ENCODE measurements at places on chromosomes 6 and 20.

DNA sequence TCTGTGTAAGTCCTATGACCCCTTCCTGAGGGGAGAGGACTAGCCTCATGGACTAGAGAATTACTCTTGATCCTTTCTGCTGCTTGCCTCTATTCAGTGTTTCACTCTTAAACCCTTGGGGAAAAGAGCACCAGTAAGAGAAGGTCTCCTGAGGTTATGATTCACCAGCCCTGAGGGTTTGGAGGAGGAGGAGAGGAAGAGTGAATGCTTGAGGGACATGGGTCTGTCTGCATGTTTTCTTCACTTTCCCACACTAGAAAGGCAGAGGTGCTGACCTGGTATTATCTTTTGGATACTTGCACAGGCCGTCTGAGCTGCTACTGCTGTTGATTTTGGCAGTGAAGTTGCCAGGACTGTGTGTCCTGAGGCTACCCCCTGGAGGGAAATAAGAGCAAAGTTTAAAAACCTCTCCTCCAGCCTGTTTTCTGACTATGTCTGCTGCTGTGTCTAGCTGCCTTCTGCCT is 78.3 kb downstream of the CD109 start:
- DNase-seq, result no peak

DNA sequence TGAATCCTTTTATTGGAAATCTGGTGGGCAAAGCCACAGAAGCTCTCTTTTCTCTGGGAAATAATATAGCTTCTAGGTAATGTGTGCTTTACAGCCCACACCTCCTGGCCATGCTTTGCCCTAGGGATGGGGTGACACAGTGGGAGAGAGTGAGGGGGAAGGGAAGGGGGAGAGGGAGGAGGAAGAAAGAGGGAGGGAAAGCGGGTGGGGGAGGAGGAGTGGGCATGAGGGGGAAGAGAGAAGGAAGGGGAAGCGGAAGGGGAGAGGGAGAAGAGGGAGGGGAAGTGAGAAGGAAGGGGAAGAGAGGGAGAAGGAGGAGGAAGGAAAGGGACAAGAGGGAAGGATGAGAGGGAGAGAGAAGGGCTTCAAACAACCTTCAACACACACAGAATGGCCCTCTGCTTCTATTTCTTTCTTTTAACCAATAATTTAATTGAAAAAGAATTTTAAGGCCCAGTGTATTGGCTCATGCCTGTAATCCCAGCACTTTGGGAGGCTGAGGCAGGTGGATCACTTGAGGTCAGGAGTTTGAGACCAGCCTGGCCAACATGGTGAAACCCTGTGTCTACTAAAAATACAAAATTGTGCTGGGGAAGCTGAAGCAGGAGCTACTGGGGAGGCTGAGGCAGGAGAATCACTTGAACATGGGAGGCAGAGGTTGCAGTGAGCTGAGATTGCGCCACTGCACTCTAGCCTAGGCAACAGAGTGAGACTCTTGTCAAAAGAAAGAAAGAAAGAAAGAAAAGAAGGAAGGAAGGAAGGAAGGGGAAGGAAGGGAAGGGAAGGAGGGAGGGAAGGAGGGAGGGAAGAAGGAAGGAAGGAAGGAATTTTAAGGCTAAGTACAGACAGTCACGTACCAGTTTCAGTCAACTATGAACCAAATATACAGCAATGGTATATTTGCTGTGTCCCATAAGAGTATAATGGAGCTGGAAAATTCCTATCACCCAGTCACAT is 75.2 kb downstream of the RSPH3 start:
- DNase-seq, result no peak

DNA sequence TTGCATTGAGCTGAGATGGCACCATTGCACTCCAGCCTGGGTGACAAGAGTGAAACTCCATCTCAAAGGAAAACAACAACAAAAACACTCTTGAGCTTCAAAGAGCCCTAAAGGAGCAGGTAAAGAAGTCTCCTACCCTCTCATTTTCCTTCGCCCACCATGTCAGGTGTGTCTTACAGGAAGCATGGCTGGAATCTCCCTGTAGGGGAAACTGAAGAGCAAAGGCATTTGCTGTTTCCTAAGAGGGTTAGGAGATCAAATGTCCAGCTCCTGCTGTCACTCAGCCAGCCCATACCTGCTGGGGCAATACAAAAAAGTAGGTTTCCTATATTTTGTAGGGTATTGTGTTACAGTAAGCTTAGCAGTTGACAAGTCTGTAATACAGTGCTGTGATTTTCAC is 43.3 kb downstream of the SPATA2 start:
- DNase-seq, result no peak

- DNase-seq, result no peak
These were observed 3.4 kb upstream of the JARID2 start for GRCh38 chr6:15242503-15242902.

DNA sequence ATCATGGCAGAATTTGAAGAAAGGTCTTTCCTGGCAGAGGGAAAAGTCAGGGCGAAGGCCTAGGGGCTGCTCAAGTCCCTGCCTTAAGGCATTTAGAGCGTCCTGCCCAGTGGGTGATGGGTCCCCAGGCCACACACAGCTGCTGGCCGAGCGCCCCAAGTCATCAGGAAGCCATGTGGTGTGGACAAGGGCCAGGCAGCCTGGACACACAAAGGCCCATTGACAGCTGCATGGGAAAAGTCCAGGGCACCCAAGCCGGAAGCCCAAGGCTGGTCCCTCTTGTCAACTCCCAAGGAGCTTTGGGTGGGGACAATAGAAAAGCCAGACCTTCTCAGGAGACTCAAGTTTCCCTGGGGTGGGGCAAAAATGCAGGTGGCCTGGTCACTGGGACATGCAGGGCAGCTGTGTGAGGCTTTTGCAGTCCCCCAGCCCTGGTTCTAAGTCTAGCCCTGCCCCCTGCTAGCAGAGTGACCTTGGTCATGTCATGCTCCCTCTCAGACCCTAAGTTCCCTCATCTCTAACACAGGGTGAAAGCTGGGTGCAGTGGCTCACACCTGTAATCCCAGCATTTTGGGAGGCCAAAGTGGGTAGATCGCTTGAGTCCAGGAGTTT is 44.3 kb upstream of the PTGIS start:
- no peak for DNase-seq

DNA sequence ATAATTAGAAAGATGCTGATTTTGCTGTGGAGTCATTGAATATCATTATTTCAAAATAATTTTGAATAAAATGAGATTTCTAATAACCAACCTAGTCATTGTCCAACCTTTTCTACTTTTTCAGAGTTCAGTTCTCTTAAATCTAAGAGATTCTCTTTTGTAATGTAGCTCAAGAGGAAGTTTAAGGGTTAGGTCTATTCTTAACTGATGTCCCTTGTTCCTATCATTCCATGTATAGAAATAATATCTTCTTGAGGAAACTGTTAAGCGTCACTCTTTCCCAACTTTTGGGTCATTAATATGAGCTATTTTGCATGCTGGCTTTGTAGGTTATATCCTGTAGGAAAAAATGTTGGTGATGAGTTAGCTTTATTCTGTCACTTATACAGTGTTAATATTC is 27.0 kb downstream of the RNF144B start:
- DNase-seq, result no peak

GRCh38 chr6:137894779-137895385 is 27.8 kb downstream of the TNFAIP3 start:
- DNase-seq, result no peak

DNA sequence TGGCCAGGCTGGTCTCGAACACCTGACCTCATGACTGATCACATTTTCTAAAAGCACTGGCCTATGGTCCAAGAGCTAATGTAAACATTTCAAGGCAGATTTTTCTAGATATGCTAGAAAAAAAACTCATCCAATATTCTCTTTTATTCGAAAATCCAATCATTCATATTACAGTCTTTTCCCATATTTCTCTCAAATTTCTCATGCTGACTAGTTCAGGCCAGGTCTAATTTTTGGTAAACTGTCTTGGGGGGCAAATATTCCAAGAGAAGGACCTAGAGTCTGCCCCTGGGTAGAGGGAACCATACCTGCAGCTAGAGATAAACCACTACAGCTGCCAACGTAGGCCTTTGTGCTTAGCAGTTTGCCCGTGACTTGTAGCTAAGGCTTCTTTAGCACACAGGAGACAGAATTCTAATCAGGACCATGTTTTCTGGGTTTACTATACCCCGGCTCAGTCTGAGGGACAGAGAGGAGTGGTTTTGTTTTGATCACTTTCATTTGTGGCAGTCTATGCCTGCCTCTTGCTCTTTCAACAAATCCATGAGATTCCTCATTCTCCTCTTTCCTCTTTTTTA is 71.8 kb upstream of the CITED2 start:
- DNase-seq, result no peak

- DNase-seq, result no peak
These were observed 21.1 kb downstream of the TCFL5 start for GRCh38 chr20:62840244-62841197.

DNA sequence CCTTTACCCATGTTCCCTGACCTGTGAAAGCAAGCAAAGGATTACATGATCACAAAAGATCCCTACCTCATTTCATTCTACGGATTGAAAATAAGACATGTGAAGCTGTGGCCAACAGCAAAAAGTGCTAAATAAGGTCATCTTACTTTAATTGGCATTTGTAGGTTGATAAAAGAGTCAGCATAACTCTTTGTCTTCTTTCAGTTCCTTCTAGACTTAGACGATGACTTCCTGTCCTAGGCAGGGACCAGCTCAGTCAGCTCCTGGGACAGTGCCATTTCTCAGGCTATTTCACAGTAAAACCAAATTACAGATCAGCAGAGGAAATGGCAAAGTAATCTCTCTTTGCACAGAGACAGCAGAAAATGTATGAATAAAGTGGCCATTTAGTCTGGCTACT is 480.7 kb downstream of the RFPL4B start:
- DNase-seq, result no peak

GRCh38 chr20:37903317-37904007 is 535 bp downstream of the VSTM2L start:
- no peak for DNase-seq

GRCh38 chr20:50735813-50736212 is 4.4 kb downstream of the PARD6B start:
- no peak for DNase-seq

- DNase-seq, result peak; percentile 68
These were observed 60.0 kb upstream of the BTN3A2 start for GRCh38 chr6:26304797-26305640.

DNA sequence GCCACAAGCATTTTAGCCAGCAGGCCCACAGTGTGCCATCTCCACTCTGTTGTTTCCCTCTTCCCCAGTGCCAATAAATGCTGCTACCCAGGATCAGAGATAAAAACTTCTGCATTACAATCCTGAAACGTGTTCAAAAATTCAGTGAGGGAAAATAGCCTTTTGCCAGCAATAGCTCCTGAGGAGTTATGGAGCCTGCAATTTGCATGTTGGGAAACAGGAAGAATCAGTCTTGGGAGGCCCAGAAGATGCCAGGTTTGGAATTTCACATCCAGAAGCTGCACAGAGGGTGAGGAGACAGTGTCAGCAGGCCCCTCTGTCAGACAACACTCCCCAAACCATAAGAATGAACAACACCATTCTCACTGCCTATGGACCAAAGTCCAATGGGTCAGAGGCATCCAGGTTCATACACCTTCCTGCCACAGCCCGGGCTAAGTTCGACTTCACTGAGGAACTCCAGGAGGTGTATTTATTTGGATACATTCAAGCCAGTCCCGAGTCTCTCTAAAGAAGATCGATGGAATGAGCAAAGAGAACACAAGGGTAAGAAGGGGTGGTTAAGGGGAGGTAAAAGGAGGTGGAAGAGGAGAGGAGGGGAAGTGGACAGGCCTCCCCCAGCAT is 20.8 kb downstream of the RRBP1 start:
- no peak for DNase-seq

GRCh38 chr6:71513036-71513435 is 224.4 kb downstream of the OGFRL1 start:
- no peak for DNase-seq

DNA sequence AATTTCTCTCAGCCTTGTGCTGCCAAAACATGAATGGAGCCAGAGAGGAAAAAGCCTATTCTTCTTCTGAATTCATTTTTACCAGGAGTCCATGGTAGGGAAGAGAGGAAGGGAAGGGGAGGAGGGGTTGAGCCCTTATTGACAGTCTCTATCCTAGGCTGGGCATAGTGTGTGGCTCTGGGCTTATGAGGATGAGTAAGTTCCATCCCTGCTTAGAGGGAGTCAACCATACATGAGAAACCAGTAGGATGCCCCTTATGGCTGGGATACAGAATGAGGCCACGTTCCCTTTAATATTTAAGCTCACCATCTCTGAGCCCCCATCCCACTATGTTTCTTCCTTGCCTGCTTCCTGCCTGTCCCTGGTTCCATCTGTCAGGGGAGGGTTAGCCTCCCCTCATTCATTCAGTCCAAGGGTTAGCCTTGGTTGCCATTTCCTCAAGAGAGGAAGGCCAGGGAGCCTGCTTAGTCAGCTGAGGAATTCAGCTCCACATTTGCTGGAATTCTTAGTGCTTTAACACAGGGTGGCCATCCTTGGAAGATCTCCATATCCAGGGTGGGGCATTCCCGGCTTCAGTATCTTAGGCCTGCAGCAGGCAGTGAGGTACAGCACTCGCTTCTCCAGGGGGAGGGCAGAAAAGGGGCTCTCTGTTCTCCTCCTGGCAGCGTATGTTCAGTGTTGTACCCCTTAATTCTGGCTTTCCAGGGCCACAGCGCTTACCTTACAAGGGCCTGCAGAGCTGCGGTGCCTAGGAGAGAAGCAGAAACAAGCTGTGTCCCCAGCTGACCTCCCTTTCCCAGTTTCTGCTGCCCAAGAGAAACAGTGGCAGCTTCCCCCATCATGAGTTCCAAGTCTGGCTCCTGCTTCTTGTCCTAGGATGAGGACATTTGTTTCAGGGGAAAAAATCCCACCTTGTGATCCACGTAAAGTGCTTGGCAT is 12.5 kb downstream of the SIRT5 start:
- DNase-seq, result no peak

DNA sequence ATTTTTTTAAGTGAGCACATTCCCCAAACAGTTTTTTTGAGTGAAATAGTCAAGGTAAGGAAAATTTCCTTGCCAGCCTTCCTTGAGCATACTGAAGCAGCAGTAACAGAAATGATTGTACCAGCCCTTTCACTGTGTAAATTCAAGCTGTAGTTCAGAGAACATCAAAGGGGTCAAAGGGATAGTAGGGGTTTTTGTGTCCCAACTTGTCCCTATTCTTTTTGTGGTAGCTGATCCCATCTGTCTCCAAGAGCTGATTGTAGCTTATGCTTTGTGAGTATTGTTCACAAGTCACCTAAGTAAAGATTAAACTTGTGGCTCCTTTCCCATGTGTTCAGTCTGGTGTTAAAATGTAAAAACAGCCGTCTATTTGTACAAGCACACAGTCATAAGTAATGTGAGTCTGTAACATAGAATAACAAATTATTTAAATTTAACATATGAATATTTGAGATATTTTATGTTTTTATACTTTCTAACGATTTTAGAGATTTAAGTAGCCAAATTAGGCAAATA is 185.0 kb downstream of the CENPW start:
- no peak for DNase-seq

DNA sequence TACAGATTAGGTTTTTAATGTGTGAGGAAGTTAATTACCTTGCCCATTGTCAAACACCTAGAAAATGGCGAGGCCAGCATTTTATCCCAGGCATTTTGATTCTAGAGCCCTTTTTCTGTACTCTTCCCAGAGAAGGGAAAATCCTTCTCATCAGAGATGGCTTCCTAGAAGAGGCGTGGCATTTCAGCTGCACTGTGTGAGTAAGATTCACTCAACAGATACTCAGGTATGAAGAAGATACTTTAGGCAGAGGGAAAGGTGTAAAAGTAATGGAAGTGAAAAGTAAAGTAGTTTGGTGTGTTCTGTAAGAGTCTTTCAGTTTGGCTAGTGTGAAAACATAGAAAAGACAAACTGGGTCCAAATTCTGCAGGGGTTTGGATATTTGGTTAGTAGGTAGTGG is 113.8 kb downstream of the MAP3K4 start:
- no peak for DNase-seq

- no peak for DNase-seq
These were observed 999 bp upstream of the EHMT2 start for GRCh38 chr6:31898383-31899011.
